ENCODE measurements at places on chromosomes 2 and 18.

- no peak for DNase-seq
Observed at GRCh38 chr2:148201075-148202004, 180.4 kb downstream of the MBD5 start.

DNA sequence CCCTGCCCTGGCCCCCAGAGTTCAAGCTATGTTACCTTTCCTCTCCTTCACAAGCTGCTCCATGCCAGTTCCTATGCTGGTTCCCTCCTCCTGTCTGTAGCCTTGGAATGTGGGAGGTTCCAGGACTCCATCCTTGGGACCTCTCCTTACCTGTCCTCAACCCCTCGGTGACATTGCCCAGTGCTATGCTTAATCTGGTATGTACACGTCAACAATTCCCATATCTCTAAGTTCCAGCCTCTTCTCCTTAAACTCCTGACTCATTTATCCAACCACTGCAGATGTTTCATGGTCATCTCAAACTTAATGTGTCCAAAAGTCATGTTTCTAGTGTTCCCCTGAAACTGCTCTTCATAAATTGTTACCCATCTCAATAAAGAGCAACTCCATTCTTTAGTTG lies 160.8 kb downstream of the TNS1 start:
- no peak for DNase-seq

- no peak for DNase-seq
Observed at GRCh38 chr2:239055756-239056493, 208.0 kb downstream of the TWIST2 start.

GRCh38 chr2:218474527-218474926 lies 55.6 kb downstream of the VIL1 start:
- DNase-seq: no peak

DNA sequence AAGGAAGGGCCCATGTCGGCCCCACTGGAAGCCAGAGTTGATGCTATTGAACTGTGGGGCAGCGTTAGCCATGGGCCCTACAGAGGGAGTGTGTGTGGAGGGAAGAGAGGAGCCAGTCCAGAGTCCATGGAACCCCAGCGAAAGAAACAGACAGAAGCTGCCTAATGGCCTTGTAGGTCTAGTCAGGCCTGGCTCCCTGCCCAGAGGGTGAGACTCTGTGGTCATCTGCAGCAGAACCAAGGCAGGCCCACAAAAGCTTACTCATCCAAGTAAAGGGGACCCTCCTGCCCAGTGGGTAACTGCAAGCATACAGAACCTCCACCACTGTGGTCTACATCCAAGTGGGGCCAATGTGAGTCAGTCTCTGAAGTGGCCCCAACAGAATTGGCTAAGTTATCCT lies 439.8 kb downstream of the TGIF1 start:
- no peak for DNase-seq

GRCh38 chr18:73835656-73836364 lies 311.8 kb downstream of the FBXO15 start:
- DNase-seq: no peak
